Skeletal muscle tissue (tissue), 5 donors: ENCODE measurements at places on chromosomes 2 and 18. TPM values are rescaled to one million over a fixed set of nuclear protein-coding genes. Genes with fewer than 3 reads are reported as not detected.

Gene ALPI
- not detected for total RNA-seq

Gene CLHC1
- 20.4 TPM for total RNA-seq

Gene UGT1A5
- total RNA-seq, result not detected

Gene ANKRD12
- total RNA-seq, result 26.1 TPM

Gene TSPYL6
- total RNA-seq, result not detected

Gene SESTD1
- 29.7 TPM for total RNA-seq

Gene FHL2
- total RNA-seq, result 66.3 TPM

Gene DSC3
- total RNA-seq, result under 0.01 TPM

Gene SEPTIN2
- 291 TPM for total RNA-seq

Gene GALNT5
- total RNA-seq, result 3.1 TPM
